ENCODE measurements at places on chromosomes 5 and 9.

- DNase-seq, result peak; percentile 60
Measured at GRCh38 chr9:35903049-35903448, 3.0 kb upstream of the HRCT1 start.

GRCh38 chr9:120264528-120264927 lies 315.4 kb downstream of the CDK5RAP2 start:
- DNase-seq, result no peak

DNA sequence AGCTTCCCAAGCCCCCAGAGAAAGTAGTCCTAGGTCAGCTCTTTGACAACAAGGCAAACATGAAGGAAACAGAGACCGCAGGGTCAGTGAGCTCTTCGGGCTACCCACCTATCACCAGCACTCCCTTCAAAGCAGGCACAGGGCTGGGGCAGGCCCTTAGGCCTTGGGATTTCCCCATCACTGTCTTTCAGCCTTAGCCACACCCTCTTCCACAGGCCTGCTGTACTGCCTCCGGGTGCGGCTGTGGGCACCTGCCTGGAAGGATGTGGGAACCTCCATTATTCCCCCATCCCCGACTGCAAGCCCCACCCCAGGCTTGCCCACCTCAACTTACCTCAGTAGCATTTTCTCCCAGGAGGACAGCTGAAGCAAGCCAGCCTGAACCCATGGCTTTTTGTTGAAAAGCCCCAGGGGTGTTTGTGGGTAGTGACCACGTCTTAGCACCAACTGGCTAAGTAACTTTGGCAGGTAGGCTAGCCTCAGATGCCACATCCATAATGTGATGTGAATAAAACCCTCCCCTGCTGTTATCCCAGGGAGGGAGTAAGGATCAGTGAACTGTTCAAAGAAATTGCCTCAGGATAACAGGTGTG lies 100.2 kb downstream of the PIK3R1 start:
- no peak for DNase-seq

DNA sequence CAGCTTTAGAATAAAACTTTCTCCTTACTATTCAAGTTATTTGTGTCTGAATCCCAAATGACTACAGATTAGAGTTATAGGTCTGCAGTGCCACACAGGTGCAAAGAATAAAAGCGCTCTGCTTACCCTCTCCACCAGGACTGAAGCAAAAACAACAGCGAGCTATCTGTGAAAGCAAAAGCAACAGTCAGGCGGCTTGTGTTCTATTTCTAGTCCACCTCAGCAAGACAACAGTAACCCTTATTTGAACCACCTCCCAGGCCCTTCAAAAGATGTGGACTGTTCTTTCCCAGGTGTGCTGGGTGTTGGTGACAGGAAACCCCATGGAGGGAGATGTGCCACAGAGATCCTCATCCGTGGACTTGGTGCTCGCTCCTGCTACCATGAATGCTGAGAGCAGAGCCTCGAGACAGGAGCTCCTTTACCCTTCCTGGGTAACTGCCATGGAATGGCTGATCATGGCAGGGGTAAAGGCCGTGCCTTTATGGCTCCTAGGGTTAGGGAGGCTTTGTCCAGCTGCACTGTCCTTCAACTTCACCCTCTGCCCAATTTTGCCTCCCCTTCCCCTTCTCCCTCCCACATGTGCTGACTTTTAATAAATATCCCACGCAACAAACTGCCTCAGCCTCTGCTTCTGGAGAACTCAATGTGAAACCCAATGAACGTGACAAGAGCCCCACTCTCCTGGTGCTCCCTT lies 108.6 kb downstream of the SERINC5 start:
- DNase-seq, result no peak

- DNase-seq, result no peak
Measured at GRCh38 chr9:29060041-29060440, 1486.8 kb upstream of the C9orf72 start.

- no peak for DNase-seq
Measured at GRCh38 chr5:179796877-179797608, 3.3 kb downstream of the LTC4S start.

DNA sequence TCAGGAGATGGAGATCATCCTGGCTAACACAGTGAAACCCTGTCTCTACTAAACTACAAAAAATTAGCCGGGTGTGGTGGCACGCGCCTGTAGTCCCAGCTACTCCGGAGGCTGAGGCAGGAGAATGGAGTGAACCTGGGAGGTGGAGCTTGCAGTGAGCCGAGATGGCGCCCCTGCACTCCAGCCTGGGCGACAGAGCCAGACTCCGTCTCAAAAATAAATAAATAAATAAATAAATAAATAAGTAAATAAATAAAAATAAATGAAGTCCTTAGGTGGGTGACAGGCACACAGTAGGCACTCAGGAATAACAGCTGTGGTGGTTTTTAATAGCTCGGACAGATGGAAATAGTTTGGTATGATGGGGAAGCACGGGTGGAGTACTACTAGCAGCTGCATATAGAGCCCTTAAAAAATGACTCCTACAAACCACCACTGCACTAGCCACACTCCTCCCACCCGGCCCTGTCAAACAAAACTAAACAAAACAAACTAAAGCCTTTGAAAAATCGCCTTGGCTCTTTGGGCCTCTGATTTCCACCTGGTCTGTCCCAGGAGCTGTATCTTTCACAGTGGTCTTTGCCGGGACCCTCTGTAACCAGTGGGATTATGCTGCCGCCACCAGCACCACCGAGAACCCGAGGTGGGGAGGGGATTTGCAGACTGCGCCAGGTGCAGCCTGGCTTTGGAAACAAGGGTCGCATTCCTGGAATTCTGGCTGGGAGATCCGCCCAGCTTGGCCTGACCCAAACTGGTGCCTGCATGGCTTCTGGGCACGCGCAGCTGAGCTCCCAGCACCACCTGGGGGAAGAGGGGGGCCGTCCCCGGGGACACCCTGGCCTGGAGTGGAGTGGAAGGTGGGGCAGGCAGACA lies 5.1 kb upstream of the WDR5 start:
- peak; percentile 63 for DNase-seq

GRCh38 chr9:20623021-20623747 lies 885 bp upstream of the MLLT3 start:
- peak; percentile 47 for DNase-seq

DNA sequence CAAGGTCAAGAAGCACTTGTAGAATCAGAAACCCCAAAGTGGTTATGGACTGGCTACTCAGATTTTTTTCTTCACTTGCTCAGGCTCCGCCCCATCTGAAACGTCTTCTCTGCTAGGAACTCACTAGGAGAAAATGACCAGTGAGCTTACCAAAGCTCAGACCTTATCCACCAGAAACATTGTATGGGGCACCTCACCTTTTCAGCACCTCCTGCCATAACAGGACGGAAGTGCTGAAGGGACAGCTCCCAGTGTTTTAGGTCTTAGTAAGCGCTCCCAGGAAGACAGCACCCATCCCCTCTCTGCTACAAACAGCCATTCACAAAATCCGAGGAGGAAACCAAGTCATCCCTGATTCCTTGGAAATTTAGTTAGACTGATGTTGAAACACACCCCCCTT lies 1.2 kb upstream of the GABRA1 start:
- no peak for DNase-seq

GRCh38 chr9:73160868-73161267 lies 9.2 kb downstream of the ANXA1 start:
- DNase-seq, result no peak

DNA sequence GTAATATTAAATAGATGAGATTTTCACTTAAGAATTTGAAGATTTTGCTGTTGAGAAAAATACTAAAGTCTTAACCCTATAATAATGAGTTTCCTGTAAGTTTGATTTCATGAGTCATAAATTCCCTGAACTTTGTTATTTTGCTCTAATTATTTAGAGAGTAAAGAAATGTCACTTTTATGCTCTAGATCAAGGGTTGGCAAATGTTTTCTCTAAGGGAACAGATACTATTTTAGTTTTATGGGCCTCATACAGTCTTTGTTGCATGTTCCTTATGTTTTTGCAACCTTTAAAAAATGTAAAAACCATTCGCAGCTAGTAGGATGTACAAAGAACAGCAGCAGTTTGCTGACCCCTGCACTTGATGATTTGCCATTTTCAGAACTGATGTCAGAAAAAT lies 480 bp upstream of the TXNDC8 start:
- DNase-seq, result no peak

GRCh38 chr9:105883847-105884246 lies 189.5 kb downstream of the TMEM38B start:
- no peak for DNase-seq

DNA sequence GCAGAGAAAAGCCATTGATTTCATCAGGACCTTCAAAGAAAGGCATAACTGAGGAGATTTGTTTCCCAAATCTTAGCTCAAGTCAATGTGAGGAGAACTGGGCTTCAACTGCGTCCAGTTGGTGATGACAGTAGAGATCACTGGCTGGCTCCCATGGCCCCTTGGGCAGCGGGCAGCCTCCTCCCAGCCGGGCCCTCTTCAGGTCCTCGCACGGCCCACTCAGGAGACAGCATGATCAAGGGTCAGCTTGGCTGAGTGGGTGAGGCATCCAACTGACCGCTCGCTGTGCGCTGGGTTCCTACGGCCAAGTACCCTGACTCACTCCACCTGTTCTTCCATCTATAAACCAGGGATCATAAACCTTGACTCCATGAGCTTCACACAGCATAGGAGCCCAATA lies 274.0 kb downstream of the NSG2 start:
- DNase-seq, result no peak

DNA sequence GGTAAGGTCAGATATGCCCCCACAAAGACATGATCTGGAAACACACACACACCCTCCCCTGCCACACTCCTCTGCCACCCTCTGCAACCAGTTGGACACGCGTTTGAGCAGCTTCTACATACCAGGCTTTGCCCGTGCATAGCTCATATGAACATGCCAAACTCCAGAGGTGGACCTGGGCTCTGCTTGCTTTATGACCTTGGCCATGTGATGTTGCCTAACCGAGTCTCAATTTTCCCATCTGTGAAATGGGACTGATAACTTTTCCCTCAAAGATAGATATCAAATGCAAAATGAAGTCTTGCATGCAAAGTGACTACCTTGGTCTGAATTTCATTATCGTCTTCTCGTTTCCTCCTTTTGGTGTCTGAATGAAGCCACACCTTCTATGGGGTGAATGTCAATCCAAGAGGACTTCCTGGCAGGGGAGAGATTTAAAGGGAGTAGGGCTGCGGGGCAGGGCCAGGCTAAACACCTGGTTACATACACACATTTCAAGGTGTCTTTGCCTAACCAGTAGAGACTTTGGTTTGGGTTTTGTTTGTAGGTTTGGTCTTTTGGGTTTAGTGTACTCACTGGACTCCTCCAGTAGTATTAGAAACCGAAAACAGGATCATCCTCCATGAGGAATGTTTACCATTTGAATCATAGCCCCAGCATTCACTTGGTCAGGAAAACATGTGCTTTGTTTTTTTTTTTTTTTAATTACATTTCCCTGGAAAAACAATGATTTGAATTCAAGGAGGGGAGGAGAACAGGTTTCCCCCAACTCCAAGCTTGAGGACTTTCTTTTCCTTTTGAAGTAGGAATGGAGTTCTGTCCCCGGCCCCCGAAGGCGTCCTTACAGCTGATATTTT lies 63.2 kb downstream of the COL27A1 start:
- DNase-seq, result no peak

DNA sequence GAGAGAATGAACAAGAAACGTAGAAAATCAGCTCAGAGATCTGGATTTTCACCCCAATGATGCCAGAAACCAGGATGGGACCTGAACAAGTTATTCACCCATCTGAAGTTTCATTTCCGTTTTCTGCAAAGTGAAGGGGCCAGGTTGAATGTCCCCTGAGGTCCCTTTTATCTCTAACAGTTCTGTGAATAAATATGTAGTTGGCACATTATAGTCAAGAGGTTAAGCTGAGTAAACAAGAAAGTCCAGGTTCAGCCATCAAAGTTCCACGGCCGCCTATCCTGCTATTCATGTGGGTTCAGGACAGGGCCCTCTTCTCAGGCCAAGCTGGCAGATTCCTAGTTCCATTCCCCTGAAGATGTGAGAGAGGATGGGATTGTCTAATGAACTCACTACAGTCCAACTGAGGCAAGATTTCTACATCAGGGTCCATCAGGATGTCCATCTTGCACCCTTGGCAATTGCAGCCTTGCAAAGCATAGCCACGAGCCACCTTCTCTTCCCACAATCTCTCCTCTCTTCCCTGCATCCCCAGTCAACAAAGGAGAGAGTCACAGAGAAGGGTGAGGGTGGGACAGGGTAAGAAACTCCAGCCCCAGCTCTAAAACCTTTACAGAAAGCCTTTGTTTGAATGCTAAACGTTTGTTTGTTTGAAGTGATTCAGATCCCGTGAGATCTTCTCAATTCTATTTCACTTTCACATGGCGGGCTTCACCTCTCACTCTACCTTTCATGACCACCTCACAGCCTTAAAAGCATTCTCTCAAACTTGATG lies 311.0 kb downstream of the SLIT3 start:
- DNase-seq, result no peak

DNA sequence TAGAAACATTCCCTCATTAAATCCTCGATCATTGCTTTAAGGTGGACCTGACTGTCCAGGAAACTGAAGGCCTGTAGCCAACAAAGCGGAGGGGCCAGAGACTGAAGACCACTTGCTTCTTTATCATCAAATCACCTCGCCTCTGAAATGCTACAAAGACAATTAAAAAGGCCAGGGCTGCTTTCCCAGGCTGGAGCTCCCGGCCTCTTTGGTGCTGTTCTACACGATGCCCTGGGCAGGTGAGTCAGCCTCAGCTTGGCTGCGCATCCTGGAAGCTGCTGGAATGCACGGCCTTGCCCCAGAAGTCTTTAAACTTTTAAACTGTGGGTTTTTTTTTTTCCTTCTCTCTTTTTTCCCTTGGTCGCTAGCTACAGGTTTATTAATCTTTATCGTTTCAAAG lies 46.5 kb downstream of the SH3PXD2B start:
- DNase-seq, result no peak

DNA sequence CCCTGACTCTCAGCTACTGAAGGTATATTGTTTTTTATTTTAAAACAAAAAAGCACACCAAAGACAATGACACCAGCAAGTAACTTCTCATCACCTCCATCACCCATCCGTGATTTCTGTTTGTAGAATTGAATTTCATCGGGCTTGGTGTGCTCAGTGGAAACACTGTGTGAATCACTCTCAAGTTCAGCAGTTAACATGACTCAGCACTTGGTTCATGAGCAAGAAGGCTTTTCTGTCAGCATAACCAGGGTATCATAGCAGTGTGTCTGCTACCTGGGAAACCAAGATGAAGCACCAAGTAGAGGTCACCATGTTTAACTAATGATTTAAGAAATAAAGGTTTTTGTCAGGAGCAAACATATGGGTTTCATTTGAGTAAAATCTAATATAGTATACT lies 123.7 kb downstream of the INSYN2B start:
- DNase-seq, result no peak
